ENCODE measurements at places on chromosomes 5 and 9.

- DNase-seq, result no peak
Observed at GRCh38 chr5:60540856-60541805, 158.8 kb downstream of the DEPDC1B start.

GRCh38 chr5:65197531-65198455 is 283.9 kb downstream of the ADAMTS6 start:
- DNase-seq, result no peak

DNA sequence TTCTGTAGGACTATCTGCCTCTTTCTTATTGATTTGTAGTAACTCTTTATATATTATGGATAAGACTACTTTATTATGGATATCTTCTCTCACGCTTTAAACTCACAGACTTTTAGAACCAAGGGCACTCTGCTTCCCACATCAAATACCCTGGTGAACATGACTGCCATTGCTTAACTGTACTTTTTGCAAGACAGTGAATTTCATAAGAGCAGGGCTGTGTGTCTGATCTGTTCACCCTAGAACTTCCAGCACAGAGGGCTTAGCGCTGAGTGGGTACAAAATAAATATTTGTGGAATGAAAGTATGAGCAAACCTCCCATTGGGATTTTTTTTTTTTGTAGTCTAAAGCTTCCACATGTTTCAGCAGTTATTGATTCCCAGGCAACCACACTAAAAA is 84.8 kb downstream of the CFAP77 start:
- no peak for DNase-seq

DNA sequence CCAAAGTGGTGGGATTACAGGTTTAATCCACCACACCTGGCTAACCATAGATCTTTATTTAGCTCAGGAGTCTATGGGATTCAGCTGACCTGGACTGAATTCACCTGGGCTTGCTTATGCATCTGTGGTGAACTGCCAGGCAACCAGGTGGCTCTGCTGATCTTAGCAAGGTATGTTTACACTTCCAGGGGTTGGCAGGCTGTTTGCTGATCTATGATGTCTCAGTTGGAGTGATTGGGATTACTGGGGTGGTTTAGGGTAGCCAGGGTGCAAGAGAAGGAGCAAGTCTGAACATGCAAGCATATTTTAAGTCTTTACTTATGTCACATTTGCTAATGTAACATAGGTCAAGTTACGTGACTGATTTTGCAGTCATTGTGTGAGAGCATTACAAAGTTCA is 63.6 kb upstream of the JAK2 start:
- DNase-seq, result no peak

DNA sequence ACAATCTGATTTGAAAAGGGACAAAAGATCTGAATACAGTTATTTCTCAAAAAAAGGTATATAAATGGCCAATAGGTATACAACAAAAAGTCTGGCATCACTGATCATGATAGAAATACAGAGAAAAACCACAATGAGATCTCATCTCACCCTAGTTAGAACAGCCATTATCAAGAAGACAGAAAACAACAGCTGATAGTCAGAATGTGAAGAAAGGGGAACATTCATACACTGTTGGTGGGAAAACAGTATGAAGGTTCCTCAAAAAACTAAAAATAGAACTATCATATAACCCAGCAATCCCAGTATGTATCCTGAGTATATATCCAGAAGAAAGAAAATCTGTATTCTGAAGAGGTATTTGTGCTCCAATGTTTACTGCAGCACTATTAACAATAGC is 75.7 kb upstream of the OR2K2 start:
- no peak for DNase-seq

- no peak for DNase-seq
Observed at GRCh38 chr5:181005791-181006190, 17.1 kb downstream of the BTNL3 start.

- no peak for DNase-seq
Observed at GRCh38 chr5:33788922-33789566, 102.7 kb downstream of the ADAMTS12 start.

- DNase-seq, result no peak
Observed at GRCh38 chr9:68651280-68651893, 53.7 kb upstream of the PIP5K1B start.

GRCh38 chr5:15117688-15118087 is 246.1 kb upstream of the ANKH start:
- no peak for DNase-seq

- DNase-seq, result no peak
Observed at GRCh38 chr5:111996574-111996973, 239.6 kb upstream of the NREP start.

GRCh38 chr9:104743376-104743985 is 4.0 kb upstream of the NIPSNAP3A start:
- no peak for DNase-seq

DNA sequence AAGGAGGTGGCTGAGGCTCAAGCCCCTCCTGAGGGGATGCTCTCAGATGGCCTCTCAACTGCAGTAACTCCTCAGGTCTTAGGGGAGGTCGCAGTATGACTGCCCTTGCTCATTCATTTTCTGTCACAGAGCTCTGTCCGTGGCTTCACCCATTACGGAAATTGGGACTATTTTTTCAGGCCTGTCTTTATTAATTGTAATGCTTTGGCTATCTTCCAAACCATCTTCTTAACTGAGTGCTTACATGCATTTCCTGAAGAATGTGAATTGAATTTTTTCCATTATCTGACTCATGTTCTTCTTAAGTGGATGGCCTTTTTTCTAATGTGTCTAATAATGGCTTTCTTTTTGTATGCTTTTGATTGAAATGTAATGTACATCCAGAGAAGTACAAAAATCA is 36.4 kb upstream of the SV2C start:
- DNase-seq, result no peak

- no peak for DNase-seq
Observed at GRCh38 chr9:109401990-109402318, 81.1 kb upstream of the EPB41L4B start.

DNA sequence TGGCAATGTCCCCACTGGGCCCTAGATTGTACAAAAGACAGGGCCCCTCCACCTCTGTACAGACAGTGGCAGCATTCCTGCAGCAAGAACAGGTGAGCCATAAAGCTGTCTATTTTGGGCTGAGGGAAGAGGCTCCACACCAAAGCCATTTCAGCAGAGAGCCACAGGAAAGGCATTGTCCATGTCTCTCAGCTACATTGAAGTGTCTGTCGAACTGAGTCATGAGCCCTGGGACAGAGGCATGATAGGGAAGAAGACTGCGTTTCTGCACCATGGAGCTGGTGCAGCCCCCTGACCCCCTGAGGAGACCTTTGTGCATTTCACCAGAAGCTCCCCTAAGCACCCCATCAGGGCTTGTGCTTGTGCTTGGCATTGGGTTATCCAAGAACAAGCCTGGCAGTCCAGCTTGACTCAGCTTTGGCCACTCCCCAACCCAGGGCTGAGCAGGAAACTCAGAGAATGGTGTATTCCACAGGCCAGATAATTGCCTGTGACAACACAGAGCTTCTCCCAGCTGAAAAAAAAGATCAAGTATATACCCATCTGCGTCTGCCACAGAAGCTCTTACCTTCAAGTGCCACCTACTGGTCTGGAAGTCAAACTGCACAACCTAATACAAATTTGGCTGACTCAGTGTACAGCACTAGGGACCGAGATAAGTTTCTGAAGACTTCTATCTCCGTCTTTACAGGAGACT is 5.9 kb upstream of the FRMD3 start:
- DNase-seq, result peak; percentile 25

- no peak for DNase-seq
Observed at GRCh38 chr5:86675311-86675710, 57.6 kb downstream of the COX7C start.

GRCh38 chr5:83964271-83964670 is 243.6 kb upstream of the HAPLN1 start:
- no peak for DNase-seq
